ENCODE measurements at places on chromosomes 7 and 10.
A peak's percentile ranks its signal among the peaks of the same experiment; 100 is the strongest.

DNA sequence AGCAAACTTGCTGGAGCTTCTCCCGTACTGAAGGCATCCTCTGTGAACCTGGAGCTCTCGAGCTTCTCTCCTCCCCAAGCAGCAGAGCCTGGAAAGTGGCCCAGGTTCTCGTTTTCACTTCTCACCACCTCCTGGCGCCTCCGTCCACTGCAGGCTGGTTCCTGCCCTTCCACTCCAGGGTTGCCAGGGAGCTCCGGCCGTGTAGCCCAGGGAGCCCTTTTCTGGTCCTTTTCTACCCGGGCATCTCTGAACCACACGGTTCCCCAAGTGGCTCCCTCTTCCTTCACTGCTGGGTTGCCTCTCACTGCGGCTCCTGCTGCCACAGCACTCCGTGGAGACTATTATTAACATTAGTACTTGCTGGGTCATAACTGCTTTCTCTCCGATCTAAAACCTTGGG lies 208.6 kb upstream of the PPP2R2D start:
- no peak for DNase-seq

DNA sequence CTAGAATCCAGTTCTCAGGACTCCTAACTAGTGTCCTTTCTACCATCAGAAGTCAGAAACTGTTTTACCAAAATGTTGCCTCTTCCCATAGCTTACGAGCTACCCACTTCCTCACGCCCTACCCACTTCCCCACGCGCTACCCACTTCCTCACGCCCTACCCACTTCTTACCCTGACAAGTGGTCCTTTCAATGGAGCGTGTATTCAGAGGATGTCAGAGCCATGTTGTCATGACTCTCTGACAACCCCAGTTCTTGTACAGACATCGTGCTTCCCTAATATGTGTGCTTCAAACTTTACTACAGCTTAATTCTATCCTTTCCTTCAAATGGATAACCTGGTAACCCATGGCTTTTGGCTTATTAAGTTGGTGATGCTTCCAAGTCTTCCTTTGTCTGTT lies 84.8 kb upstream of the PHF14 start:
- no peak for DNase-seq

- DNase-seq = no peak
These were observed 141.6 kb downstream of the EMX2 start for GRCh38 chr10:117684046-117684610.

- peak; percentile 46 for DNase-seq
These were observed 301.7 kb downstream of the CSTF2T start for GRCh38 chr10:51397695-51398094.

DNA sequence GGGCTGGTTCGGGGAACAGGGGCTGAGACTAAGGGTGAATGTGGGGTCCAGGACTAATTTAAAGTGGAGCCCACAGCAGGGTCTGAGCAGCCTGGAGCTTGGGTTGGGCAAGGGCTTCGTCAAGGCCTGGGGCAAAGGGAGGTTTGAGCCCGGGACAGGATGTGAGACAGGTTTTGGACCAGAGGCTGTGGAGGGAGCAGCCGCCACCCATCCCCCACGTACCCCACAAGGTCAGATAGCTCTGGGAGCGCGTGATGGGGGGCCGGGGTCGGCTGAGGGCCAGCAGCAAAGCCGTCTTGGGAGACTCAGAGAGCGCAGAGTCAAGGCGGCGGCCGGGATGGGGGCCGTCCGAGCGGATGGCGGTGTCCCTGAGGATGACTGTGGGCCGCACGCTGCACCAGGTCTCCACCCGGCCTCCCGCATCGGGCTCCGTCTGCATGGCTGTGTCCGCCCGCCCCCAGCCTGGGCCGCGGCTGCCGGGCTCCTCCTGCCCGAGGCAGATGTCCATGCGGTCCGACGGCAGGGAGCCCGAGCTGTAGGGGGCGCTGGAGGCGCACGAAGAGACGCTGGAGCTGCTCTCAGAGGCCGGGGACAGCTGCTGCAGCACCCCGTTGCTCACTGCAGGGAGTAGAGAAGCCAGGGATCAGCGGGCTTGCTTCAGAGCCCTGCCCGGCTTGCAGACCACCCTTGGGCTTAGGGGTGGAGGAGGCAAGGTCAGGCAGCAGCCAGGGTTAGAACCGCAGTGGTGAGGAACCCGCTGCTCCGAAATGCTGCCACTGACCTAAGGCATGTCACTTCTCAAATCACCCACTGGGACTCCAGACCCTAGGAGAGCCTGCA lies 12.1 kb downstream of the PDZD7 start:
- DNase-seq = peak; percentile 71

- DNase-seq = no peak
These were observed 2.0 kb downstream of the YWHAG start for GRCh38 chr7:76356823-76357222.

DNA sequence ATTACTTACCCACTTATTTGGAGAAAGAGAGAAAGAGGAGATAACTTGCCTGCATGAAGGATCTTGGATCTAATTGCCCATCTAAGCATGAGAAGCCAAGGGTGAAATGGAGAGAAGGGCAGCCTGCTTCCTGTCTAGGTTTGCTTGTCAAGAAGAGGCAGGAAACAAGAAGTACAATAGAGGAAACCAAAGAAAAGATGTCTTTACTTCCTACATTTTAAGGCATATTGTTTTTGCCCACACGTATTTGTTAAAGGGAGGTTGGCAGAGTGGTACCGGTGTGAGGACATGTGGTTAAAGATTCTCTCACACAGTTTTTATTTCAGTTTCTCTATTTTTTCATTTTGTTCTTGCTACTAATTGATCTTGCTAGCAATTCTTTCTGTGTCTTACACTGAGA lies 6.0 kb upstream of the TAS2R38 start:
- DNase-seq = no peak

- no peak for DNase-seq
These were observed 45.2 kb downstream of the INPP5A start for GRCh38 chr10:132582771-132583170.

DNA sequence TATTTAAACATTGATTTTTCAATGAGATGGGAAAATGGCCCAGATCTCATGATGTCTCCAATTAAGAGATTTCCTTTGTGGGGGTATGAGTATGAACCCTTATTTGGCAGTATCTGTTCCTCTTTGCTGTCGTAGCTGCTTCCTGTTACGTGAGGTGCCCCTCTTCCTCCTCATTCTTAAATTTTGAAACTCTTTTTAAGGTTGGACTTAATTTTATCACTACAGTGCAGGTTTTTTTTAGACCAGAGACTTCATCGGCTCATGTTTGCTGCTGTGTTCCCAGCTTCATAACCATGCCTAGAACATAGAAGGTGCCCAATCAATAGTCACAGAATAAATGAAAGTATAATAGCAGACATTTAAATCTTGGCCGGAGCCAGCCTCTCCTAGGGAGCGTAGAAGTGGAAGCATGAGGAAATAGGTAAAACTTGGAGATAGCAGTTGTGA lies 2.4 kb downstream of the MIOS start:
- DNase-seq = no peak

DNA sequence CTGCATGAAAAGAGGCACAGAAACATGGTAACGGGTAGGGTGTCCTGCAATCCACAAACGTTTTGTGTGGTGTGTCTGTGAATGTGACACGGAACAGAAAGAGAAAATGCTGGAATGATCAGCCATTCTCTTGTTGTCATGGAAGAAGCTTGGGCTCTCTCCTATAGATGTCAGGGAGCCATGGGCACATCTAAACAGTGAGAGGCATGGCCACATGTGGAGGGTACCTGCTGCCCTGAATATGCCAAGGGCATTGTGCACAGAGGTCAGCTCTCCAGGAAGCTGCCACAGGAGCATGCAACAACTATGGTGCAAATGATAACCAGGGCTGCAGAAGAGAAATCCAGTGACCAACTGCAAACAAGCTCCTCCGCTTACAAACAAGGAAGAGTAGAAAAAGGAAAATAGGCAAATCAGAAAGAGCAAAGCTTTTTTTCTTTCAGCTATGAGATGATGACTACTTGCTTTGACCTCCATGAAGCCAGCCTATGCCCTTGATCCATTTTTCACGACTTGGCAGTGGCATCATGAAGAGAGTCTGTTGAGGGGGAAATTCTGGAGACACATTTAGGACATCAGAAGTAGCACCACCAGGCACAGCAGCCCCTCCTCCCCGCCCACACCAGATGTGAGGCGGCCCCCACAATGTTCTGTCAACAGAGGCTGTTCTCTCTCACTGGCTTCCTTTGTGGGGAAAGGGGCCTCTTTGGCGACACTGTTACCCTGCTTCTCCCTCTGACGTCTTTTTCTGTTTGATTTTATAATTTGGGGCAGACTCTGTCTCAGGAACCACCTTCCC lies 4.8 kb upstream of the PDE1C start:
- DNase-seq = no peak

GRCh38 chr7:123220396-123220795 lies 20.6 kb upstream of the SLC13A1 start:
- DNase-seq = no peak
